PC-9 (cell line): ENCODE measurements at places on chromosomes 13 and 19.
A peak's percentile ranks its signal among the peaks of the same experiment; 100 is the strongest.

DNA sequence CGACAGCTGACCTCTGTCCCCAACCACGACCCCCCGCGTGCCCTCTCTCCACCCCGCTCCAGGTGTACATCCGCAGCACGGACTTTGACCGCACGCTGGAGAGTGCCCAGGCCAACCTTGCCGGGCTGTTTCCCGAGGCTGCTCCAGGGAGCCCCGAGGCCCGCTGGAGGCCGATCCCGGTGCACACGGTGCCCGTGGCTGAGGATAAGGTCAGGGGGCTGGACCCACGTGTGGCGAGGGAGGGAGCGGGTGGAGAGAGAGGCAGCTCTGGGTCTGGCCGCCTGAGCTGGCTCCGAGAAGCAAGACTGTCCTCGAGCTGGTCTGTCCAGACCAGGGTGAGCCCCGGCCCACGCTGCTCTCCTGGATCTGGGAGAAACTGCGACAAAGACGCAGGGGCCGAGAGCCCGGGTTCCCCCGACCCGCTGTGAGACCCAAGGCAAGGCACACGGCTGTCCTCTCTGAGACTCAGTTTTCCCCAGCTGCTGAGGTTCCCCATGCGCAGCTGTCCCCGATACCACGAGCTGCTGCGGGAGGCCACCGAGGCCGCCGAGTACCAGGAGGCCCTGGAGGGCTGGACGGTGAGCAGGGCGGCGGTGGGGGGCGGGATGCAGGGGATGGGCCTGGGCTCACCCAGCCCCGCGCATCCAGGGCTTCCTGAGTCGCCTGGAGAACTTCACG, 1.5 kb downstream of the ACP4 start:
- no peak for DNase-seq

GRCh38 chr13:101146101-101146898, 270.0 kb downstream of the NALCN start:
- DNase-seq, result no peak

DNA sequence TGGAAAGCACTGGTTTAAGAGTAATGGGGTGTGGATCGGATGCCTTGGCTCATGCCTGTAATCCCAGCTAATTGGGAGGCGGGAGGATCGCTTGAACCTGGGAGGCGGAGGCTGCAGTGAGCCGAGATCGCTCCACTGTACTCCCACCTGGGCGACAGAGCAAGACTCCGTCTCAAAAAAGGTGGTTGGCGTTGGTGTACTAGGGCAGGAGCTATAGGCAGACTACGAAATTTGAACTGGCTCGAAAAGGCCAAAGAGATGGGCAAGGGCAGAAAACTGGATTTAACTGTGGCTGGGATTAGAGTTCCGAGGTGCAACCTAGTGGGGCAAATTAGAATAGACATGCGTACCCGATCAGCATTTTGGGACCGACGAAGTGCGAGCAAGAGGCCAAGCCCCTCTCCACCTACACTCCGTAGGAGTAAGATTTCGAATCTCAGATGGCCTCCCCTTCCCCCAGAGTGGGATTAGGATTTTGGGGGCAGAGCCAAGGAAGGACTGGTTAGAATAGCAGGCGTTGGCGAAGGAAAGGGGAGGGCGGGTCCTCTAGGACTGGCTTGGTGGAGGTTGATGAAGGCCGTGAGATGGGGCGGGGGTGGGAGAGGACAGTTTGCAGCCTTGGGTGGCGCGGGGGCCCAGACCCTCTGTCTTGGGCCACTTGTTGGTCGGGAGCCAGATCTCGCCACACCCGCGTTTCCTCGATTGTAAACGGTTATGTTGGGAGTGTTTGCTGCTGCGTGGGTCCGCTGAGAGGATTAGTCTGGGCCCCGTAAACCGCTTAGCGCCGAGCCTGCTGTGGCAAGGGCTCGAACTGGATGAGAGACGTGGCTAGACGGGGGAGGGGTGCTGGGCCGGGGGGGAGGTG, 2.0 kb upstream of the INAFM1 start:
- no peak for DNase-seq

DNA sequence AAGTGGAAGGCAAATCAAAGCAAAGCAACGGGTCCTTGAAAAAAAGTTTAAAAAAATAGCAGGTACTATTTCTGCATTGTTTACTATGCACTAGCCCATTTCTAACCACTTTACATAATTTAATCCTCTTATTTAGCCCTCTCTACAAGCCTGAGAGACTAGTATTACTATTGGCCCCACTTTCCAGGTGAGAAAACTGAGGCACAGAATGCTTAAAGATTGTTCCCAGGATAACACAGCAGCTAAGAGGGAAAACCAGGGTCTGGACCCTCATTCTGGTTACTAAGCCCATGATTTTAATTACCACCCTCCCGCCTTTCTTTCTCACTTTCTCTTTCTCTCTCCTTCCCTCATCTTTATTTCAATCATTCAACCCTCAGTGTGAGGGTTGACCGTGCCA, 5.7 kb downstream of the ZSWIM9 start:
- DNase-seq, result no peak

DNA sequence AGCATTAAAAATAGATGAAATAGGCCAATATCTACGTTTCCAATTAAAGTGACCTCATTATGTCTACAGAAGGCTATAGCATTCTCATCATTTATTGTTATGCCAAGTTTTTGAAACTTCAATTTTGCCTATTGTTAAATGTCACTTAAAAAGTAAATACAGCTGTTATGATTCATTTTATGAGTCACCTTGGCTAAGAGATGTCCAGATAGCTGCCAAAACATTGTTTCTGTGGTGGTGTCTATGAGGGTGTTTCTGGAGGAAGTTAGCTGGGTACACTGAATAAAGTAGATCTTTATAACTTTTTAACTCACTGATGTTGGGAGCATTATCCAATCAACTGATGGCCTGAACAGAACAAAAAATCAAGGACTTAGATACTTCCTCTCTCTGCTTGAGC, 1209.7 kb upstream of the PCDH9 start:
- peak; percentile 48 for DNase-seq

- DNase-seq, result no peak
Observed at GRCh38 chr13:22227895-22228294, 557.0 kb downstream of the FGF9 start.

GRCh38 chr13:27794921-27795717, 2.8 kb downstream of the GSX1 start:
- DNase-seq, result no peak

DNA sequence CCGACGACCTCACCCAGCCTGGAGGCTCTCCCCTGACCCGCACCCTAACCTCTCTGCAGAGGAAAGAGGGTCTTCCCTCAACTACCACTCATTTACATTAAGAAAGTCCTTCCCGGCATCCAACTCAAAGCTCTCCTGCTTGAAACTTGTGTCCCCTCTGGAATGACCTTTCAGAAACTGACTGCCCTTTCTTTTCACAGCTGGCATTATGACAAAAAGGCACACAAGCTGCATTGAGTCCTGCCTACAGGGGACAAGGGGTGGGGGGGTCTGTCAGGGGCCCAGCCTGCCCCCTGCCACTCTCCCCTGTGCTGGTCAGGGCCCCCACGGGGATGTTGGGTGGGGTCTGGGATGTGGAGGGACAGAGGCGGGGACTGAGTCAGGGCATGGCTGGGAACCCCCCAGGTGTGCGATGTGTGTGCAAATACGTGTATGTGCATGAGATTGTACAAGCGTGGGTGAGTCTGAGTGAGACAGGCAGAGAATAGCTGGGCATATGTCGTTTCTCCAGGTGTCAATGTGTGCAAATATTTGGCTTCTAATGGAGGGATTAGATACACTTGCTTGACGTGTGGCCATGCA, 2.0 kb downstream of the COL5A3 start:
- DNase-seq, result no peak

DNA sequence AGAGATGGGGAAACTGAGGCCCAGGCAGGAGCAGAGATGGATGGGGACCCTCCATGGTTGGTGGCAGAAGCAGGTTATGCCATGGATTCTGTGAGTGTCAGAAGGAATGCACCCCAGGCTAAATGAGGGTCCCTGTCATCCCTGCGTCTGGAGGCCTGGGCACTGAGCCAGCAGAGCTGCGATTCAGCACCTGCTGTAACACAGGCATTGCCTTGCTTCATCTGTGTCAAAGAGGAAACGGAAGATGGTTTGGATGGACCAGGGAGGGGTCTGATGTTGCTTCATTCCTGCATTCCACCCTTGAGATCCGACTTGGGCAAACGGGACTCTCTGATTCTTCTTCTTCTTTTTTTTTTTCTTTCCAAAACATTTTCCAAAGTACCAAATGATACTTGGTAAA, 1.2 kb downstream of the C5AR1 start:
- peak; percentile 67 for DNase-seq

DNA sequence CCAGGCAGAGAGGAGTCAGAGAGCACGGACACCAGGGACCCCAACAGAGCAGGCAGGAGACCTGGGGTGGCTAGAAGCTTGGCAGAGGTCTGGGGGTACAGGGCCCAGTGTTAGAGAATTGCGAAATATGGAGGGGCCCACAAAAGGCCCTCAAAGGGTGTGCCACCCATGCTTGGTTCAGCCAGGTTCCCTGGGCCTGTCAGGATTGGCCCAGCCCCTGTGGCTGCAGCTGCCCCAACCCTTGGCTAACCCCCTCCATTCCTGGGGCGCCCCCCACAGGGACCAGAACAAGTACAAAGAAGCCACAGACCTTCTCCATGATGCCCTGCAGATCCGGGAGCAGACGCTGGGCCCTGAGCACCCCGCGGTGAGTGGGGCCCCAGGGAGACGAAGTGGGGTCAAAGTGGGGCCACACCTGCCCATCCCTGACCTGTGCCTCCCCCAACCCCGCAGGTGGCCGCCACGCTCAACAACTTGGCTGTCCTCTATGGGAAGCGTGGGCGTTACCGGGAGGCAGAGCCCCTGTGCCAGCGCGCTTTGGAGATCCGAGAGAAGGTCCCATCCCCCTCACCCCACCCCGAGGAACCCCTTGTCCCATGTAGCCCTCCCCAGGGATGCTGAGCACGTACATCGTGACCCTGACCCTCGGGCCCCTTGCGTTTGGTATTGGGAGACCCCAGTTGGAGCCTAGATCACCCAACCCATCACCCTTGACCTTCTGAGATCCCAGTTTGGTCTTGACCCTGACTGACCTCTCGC, 8.0 kb downstream of the KLC3 start:
- no peak for DNase-seq

GRCh38 chr19:34128558-34129250, 43.6 kb upstream of the LSM14A start:
- no peak for DNase-seq

GRCh38 chr19:3270902-3271301, 46.4 kb downstream of the CELF5 start:
- no peak for DNase-seq

DNA sequence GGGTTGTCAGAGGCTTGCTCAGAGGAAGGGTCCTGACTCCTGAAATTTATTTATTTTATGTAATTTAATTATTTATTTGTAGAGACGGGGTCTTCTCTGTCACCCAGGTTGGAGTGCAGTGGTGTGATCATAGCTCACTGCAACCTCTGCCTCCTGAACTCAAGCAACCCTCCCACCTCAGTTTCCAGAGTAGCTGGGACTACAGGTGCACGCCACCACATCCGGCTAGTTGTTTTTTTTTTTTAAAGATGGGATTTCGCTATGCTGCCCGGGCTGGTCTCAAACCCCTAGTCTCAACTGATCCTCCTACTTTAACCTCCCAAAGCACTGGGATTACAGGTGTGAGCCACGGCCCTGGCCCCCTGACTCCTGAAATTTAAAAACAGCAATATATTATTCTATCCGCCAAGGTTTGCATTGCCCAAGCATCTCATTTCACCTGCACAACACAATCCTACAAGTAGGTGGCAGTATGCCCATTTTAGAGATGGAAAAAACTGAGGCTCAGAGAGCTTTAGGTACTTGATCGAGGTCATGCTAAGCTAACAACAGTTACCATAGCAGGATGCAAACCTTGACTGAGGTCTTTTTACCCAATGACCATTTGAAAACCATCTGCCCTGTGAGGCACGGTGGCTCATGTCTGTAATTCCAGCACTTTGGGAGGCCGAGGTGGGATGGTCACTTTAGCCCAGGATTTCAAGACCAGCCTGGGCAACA, 18.1 kb downstream of the ARHGEF18 start:
- peak; percentile 66 for DNase-seq
